Activated naive CD4-positive, alpha-beta T cell (primary cell): ENCODE measurements at places on chromosomes 6 and 20.

GRCh38 chr6:44446626-44447300 is 59.3 kb downstream of the CDC5L start:
- DNase-seq, result no peak

- no peak for DNase-seq
Measured at GRCh38 chr6:64197246-64197645, 561.6 kb downstream of the PHF3 start.

DNA sequence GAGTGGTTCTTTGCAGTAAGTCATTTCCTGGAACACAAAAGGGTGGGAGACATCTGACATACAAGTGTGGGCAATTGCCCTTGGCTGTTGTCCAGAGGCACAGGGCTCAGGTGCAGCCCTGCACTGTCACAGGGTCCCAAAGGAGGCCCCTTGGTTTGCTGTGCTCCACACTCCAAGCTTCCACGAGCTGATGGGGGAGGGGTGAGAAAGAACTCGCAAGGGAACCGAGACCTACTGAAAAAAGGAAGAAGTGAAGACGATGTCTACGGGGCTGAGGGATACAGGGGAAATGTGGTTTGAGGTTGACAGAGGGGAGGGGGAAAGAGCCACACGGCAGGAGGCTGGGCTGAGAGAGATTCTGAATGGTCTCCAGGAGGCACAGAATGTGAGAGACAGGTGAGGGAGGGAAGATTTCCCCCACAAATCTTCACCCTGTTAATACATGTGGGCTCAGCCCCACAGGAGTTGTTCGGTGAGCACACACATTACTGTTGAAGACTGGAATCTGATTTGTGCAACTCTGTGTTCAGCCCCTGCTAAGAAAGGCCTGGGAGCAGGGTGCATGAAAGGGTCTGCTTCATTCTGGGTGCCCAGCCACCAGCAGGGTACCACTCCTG is 123.4 kb downstream of the LY86 start:
- no peak for DNase-seq

- DNase-seq, result no peak
Measured at GRCh38 chr6:159229651-159230051, 60.5 kb downstream of the FNDC1 start.

- no peak for DNase-seq
Measured at GRCh38 chr20:17161673-17162481, 65.0 kb upstream of the PCSK2 start.

GRCh38 chr6:16503970-16504415 is 257.3 kb downstream of the ATXN1 start:
- DNase-seq, result no peak

DNA sequence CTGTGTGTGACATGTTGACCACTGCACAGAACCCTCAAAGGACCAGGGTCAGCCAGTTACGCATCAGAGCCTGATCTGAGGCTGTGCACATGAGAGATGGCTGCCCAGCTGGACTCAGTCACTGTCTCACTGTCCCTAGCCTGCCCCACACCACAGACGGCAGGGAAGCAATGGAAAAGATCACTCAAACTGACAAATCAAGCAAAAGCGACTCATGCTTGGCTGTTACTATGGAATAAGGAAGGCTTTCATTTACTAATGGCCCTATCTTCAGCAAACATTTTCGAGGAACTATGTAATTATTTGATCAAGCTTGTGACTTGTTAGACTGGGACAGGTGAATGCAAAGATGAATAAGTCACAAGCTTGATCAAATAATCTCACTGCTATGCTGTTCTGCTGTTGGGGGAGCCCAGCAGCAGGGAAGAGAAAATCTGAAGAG is 137.0 kb downstream of the SLC23A2 start:
- DNase-seq, result no peak

DNA sequence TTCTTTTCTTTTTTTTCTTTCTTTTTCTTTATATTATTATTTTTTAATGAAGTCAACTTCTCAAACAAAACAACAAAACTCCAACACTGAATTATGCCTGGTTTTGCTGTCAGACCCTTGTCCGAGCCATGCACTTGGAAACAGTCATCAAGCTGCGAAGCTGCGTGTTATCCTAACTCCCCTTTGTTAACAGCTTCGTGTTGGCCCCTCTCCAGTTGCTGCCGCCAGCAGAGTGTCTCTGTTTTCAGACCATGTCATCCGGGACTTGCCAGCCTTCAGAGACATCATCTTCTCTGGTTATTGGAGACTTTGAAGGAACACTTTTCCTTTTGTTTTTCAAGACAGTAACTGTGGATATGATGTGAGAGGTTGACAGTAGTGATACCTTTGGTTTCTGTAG is 83.1 kb downstream of the TRMT11 start:
- DNase-seq, result no peak

DNA sequence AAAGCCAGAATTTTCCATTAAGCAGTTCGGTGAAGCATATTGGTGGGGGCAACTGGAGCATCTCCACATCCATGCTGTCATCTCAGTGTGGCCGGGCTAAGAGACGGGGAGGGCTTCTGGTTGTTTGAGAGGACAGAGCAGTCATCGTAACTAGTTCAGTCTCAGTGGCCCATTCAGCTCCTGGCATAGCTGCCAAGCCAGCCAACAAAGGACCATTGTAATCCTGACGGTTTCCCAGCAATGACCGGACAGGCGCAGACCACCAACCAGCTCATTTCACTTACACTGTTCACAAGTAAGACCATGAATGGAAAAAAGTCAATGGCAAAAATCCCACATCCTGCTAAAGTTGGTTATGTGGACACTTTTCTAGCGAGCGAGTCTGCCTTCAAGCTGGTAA is 14.9 kb upstream of the HDDC2 start:
- DNase-seq, result no peak

GRCh38 chr6:31531162-31531561 is 2.4 kb downstream of the MCCD1 start:
- no peak for DNase-seq

GRCh38 chr6:143843677-143843999 is 500 bp downstream of the LTV1 start:
- no peak for DNase-seq

- DNase-seq, result no peak
Measured at GRCh38 chr6:29760328-29760727, 37.1 kb downstream of the HLA-F start.

DNA sequence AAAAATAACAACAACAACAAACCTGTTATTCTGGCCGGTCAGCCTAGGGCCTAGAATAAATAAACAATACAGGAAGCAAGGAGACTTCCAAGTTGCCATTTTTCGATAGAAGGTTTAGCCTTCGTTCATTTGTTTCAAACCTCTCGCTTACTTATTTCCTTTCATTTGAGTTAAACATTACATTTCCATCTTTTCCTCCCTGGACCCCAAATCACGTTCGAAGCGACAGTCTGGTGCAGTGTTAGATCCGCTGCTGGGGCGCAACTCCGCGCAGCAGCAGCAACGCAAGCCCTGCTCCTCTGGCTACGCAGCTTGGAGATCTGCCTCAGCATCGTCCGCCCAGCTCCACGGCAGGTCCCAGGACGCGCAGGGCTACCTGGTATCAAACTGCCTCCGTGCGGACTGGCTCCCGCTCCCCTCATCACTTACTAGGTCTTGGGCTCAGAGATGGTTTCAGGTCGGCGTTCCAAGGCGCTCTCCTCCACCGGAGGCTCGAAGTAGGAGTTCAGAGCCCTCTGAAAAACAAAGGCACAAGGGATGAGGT is 530 bp downstream of the TDP2 start:
- peak; percentile 43 for DNase-seq

- no peak for DNase-seq
Measured at GRCh38 chr6:169853196-169854082, 102.0 kb downstream of the ERMARD start.

- DNase-seq, result no peak
Measured at GRCh38 chr6:89745096-89745495, 74.5 kb downstream of the MDN1 start.

DNA sequence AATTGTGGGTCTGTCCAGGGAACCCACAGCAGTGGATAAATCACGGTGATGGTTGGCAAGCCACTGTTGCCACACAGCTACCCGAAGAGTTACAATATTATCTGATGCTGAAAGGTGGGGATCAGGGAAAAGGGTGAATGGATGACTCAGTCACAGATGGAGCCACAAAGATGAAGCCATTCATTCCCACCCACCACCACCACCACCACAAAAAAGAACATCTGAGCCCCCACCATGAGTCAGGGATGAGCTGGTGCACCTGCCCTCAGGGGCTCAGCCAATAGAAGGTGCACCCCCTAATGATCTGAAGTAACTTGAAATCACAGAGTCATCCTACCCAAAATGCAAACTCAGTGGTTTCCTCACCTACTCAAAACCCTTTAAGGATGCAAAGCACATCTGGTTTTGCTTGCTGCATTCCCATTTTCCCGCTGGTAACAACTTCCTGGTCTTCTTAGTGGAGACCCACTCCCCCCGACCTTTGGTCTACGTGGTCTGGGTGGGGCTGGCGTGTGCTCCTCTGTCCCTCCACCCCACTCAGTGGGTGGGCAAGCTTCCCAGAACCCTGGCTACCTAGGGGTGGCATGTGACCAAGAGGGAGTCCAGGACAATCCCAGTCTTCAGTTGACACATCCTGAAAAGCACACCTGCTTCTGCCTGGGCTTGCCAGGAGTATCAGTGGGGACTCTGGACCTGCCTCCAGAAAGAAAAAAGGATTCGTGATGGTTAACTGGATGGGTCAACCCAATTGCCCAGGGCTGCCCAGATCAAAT is 125.5 kb downstream of the ANKRD60 start:
- DNase-seq, result no peak

GRCh38 chr6:86937219-86938079 is at the start of gene HTR1E:
Gene HTR1E (plus strand): TSS chr6:86937528. CDS start chr6:87015335, 77,807 bp downstream.
- DNase-seq, result no peak
